PC-9 (cell line): ENCODE measurements at places on chromosomes 2 and 18.

DNA sequence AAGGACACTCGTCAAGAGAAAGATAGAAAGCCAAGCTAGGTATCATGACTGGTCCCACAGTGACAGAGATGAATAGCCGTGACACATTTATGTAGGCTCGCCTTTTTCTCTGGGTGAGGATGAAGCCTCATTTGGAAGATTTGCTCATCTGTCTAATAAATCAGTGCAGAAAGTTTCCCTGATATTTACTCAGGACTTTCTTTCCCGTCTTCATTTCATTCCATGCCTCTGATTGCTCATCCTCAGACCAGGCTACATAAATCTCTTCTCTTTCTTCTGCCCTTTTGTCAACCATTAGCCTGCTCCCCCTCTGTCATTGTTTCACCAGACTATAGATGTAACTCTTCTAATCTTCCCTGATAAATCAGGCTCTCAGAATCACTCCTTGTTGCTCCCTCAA is 361.8 kb upstream of the MEIS1 start:
- no peaks in the 10 kb centered on the region for H3K27me3 ChIP-seq
- no peak overlapping the region for H3K4me3 ChIP-seq
- H3K4me1 ChIP-seq: no peaks in the 10 kb centered on the region
- DNase-seq: no peak

DNA sequence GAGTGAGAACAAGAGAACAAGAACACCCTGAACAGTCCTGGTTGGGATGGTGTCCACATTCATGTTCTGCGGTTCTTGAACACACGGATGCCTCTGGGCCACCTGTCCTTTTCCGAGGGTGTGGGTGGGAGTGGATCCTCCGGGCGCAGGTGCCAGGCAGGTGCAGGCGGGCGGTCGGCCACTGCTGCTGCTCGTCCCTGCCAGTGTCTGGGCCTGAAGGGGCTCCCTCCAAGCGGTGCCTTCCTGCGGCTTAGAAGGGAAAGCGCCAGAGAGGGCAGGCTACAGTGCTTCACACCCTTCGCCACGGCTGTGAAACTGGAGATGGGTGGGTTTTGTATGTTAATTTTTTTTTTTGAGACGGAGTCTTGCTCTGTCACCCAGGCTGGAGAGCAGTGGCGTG is 8.0 kb upstream of the D2HGDH start:
- H3K36me3 ChIP-seq: 0 out of 2 replicates have a peak, but pooled peaks cover 8% of the 10 kb centered on the region
- DNase-seq: no peak
- H3K4me3 ChIP-seq: no peak overlapping the region
- no peaks in the 10 kb centered on the region for H3K4me1 ChIP-seq
- no peak overlapping the region for H3K27ac ChIP-seq

DNA sequence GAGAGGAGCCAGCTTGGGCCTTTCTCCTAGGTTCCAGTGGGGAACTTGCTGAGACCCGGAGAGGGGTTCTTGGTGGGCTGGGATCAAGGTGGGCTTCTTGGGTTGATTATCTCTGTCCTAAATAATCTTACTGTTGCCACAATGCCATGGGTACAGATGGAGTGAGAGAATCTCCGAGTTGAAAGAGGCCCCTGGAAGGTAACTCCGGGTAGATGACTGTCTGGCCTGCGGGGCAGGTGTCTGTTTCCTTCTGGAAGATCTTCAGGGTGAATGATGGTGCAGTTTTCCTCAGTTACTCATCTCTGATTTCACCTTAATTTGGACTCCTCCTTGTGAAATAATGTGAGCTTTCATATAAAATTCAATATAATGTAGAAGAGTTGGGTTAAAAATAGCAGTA is 159.4 kb downstream of the ACTR3 start:
- H3K4me3 ChIP-seq: no peak overlapping the region
- no peaks in the 10 kb centered on the region for H3K4me1 ChIP-seq
- H3K27ac ChIP-seq: no peak overlapping the region
- no peaks in the 10 kb centered on the region for H3K36me3 ChIP-seq
- no peak for DNase-seq
- H3K27me3 ChIP-seq: peaks cover 22% of the 10 kb centered on the region

GRCh38 chr18:3247240-3248061 is at the start of gene MYL12A:
MYL12A (plus strand) TSS chr18:3247801; CDS start chr18:3253248, 5,447 bp downstream.
- peaks cover 17% of the 10 kb centered on the region for H3K36me3 ChIP-seq
- peak; percentile 99 for DNase-seq
- peak within 1 kb of the TSS; percentile 87 for H3K27ac ChIP-seq
- no peaks in the 10 kb centered on the region for H3K27me3 ChIP-seq
- H3K4me1 ChIP-seq: peaks cover 36% of the 10 kb centered on the region

DNA sequence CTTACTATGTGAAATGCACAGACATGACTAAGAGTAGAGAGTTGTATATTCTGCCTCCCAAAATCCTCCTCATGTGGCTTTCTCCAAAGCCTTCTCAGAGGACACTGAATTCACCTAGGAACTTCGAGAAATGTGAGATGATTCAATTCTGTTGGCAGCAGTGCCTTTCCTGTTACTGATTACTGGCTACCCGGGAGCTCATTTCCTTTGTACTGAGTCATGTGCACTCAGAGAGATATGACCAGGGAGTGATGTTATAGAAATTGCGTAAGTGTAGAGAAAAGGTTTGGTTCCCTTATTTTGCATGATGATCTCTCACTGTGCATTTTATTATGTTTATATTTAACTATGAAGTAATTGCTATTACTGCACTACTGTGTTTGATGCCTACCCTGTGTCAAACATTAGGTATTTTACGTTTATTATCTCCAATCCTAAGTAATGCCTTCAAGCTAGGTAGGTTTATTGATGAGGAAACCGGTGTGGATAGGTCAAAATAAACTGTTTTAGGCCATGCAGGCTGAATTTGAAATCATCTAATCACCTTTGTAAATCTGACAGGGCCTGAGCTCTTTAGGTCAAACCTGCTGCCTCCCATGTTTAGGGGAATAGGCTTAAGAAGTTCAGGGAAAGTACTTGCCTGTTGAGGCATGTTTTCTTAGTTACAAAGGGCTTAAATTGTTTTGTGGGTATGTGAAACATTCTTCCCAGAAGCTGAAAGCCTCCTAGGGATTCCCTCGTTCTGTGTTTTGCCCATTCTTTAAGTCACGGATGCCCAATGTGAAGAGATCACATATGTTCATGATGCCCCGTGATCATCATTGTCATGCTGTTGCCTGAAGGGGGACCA is 86.8 kb downstream of the FMNL2 start:
- H3K36me3 ChIP-seq: no peaks in the 10 kb centered on the region
- peak; percentile 50 for DNase-seq
- no peaks in the 10 kb centered on the region for H3K27me3 ChIP-seq

GRCh38 chr2:117126656-117127055 is 687.8 kb upstream of the DDX18 start:
- no peak for DNase-seq
- H3K4me1 ChIP-seq: no peaks in the 10 kb centered on the region
- no peaks in the 10 kb centered on the region for H3K36me3 ChIP-seq
- no peak overlapping the region for H3K27ac ChIP-seq

GRCh38 chr2:26957534-26957933 is 12.9 kb upstream of the MAPRE3 start:
- no peak for DNase-seq
- peaks cover 24% of the 10 kb centered on the region; the same call in 1 of the 2 replicates for H3K27me3 ChIP-seq
- no peaks in the 10 kb centered on the region for H3K36me3 ChIP-seq
- no peak overlapping the region for H3K4me3 ChIP-seq
- no peak overlapping the region for H3K27ac ChIP-seq

DNA sequence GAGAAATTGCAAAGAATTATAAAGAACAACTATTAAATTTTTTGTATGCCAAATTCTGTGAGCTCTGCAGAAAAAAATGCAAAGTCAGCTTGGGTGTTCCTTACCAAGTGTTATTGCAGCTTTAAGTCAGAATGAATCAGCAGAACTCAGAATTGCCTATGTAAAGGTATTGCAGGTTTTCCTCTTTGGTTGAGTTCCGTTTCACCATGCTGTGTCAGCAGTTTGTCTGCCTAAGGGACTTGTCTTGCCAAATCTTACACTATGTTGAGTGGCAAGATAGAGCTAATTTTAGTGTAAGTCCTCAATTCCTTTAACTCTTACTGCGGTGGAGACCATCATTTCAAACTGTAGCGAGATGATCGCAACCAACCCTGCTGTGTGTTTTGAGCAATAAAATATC is 38.8 kb downstream of the ADAM23 start:
- no peak overlapping the region for H3K27ac ChIP-seq
- DNase-seq: no peak
- no peak overlapping the region for H3K4me3 ChIP-seq
- no peaks in the 10 kb centered on the region for H3K4me1 ChIP-seq

DNA sequence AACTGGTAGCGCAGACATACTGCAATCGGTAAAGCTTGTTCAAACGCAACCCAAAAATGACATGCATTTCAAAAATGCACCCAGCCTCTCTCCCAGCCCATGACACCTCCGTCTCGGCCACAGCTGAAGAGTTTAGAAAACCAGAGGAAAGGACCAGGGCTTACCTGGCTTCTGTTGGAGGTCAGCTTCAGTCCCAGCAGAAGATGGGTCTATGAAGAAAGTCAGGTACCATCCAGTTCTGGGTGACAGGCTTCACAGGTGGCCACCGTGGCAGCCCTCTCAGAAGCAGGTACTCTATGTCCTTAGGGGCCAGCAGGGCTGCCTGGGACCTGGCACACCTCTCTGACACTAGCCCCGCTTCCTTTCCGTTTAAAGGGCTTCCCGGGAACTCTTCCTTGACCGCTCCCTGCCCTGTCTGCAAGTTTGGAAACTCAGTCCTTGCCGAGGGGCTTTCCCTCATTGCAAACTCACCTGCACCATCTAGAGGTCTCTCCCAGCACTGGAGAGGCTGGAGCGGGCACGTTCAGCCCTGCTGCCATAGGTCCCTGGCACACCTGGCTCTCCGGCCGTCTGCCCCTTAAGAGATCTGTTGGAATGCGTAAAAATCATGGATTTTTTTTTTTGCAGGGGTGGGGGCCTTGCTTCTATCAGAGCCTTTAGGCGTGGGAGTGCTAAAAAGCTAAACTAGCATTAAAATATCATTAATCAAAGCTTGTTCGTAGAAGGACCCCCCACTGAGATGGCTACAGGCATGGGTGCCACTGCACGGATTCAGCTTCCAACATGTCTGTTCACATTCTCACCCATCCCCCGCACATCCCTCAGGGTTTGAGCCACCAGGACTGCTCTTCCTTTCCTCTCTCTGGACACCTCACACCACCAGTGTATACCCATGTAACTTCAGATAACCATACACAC is at the start of gene EDAR:
EDAR (minus strand) TSS at position 425 of the 918 bp plus-strand sequence. CDS start 58,206 bp downstream, outside the sequence.
- H3K4me1 ChIP-seq: peaks cover 4% of the 10 kb centered on the region; the same call in 1 of the 2 replicates
- H3K27ac ChIP-seq: no peak within 1 kb of the TSS
- peak; percentile 52 for DNase-seq

DNA sequence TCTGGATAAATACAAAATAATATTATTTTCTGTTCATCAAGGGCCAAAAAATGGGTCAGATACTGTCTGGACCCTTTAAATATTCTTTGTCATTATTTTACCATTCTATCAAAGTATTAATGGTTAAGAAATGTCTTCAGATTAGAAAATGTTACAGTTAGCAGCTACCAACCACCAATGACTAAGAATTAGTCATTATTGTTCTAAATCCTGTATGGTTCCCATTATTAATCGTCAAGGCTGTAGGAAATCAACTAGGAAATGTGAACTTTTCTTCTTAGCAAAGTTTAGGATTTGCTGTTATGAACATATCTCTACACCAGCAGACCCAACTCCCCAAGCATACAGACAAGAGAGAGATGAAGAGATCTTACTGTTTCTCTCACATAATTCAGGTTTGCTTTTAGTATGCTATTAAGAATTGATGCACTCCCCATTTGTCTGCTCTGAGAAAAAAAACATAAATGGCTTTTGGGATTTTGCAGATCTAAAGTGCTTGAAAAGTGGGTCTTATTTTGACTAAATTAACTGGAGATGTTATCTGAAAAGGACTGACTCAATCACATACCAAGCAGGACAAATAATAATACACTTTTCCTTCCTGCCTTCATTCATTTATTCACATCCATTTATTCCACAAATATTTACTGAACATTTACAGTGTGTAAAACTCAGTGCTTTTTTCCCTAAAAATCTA is 147.7 kb downstream of the PPP1R1C start:
- no peak overlapping the region for H3K27ac ChIP-seq
- no peak for DNase-seq
- no peak overlapping the region for H3K4me3 ChIP-seq
- no peaks in the 10 kb centered on the region for H3K27me3 ChIP-seq
- H3K4me1 ChIP-seq: no peaks in the 10 kb centered on the region
- H3K36me3 ChIP-seq: no peaks in the 10 kb centered on the region

GRCh38 chr2:23636426-23636825 is 251.4 kb downstream of the KLHL29 start:
- no peaks in the 10 kb centered on the region for H3K36me3 ChIP-seq
- H3K4me1 ChIP-seq: no peaks in the 10 kb centered on the region
- no peak overlapping the region for H3K4me3 ChIP-seq
- no peak for DNase-seq
- H3K27ac ChIP-seq: no peak overlapping the region

- H3K36me3 ChIP-seq: no peaks in the 10 kb centered on the region
- H3K4me1 ChIP-seq: peaks cover 29% of the 10 kb centered on the region
- no peaks in the 10 kb centered on the region for H3K27me3 ChIP-seq
Observed at GRCh38 chr2:120791962-120792297, 56.3 kb downstream of the GLI2 start.

DNA sequence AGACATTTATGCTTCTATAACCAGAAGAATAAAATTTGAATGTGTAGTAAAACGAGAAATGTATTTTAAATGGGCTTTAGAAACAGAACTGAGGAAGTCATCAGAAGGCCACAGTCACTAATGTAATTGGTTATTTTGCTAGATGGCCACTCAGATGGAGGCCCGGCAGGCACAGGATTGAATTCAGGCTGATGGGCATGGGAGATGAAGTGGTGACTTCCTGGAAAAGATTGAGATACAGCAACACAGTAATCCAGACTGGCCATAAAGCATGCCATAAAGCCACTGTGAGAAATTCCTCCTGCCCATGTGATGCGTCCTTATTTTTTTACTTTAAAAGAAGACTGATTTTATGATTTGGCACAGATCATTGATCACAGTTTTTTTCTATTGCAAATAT is 297.7 kb downstream of the ICOS start:
- no peak overlapping the region for H3K4me3 ChIP-seq
- no peak overlapping the region for H3K27ac ChIP-seq
- H3K36me3 ChIP-seq: no peaks in the 10 kb centered on the region
- no peak for DNase-seq
- H3K4me1 ChIP-seq: no peaks in the 10 kb centered on the region

- H3K27ac ChIP-seq: no peak overlapping the region
- DNase-seq: no peak
- H3K36me3 ChIP-seq: no peaks in the 10 kb centered on the region
- H3K27me3 ChIP-seq: no peaks in the 10 kb centered on the region
- no peak overlapping the region for H3K4me3 ChIP-seq
- H3K4me1 ChIP-seq: no peaks in the 10 kb centered on the region; the same call in 1 of the 2 replicates
Observed at GRCh38 chr2:24878341-24878740, 41.7 kb downstream of the ADCY3 start.
